SJSA1 (cell line): ENCODE measurements at places on chromosomes 12 and 14.

DNA sequence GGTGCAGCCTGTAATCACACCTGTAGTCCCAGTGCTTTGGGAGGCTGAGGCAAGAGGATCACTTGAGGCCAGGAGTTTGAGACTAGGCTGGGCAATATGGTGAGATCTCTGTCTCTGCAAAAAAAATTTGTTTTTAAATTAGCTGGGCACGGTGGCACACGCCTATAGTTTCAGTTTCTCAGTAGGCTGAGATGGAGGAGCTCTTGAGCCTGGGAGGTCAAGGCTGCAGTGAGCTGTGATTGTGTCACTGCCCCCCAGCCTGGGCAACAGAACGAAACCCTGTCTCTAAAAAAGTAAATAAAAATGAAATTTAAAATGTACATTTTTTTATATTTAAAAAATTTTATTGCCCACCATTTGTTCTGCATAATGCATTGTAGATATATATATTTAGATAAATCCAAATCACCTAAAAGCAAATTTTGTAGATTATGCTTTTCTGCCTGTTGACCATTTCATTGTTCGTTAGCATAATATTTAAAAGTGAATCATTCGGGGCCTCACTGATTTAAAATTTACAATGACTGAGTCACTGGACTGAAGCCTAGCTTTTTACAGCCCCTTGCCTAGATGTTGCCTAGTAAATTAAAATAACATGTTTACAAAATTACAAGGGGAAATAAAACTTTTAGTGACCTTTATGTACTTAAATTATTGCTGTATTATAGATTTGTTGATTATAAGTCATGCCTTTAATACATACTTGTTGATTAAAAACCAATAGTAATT is 87.9 kb downstream of the USP15 start:
- DNase-seq = peak; percentile 96

- DNase-seq = no peak
Measured at GRCh38 chr14:104777808-104778249, 17.7 kb downstream of the AKT1 start.

DNA sequence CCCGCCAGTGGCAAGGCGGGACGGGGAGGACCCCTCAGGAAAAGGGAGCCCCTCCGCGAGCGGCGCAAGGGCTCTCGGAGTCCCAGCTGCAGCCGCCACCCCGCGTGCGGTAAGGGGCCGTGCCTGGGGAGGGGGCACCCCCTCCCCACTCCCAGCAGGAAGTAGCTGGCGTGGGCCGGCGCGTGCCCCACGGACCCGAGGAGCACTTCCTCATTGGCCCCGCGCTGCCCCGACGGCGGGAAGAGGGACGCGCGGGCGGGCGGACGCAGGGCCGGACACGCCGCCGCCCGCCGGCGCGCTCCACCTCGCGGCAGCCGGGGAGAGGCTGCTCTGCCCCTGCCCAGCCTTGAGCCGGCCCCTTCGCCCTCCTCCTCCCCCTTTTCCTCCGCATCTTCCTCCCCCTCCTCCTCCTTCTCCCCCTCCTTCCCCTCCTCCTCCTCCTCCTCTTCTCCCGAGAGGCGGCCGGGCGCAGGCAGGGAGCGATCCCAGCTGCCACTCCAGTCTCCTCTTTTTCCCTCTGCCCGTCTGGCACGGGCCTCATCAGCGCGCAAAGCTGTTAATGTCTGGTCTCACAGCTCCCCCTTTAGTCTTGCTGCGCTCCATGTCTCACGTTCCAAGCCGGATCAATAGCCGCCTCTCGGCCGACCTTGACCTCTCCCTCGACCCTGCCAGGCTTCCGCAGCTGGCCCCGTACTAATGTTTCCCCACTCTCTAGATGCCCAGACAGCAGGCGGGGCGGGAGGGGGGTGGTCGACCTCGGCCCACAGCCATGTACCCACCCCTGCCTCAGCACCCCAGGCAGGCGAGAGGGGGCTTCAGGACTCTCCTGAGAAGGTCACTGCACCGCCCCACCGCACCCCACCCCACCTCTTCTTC is 2.6 kb upstream of the BCL11B start:
- DNase-seq = peak; percentile 56

DNA sequence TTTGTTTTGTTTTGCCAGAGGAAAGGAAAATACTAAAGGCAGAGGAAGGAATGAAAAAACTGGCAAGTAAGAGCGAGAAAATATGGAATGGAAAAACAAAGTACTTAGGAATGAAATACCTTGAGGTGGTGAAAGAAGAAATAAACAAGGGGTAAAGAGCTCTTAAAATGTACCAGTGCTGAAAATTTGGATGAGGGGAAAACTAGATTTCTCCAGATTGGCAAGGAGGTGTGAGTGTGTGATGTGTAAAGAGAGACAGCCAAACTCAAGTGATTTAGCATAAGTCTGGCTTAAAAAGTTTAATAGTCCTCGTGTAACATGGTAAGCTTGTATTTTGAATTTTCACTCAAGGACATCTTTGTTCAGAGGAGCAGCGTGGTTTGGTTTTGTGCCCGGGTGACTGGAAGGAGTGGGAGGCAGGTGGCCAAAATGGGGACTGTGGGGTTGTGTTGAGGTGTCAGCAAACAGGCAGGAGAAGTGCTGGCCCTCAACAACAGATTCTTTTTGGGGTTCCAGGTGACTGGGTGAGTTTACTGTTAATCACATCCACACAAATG is 102.7 kb downstream of the DACT1 start:
- no peak for DNase-seq

DNA sequence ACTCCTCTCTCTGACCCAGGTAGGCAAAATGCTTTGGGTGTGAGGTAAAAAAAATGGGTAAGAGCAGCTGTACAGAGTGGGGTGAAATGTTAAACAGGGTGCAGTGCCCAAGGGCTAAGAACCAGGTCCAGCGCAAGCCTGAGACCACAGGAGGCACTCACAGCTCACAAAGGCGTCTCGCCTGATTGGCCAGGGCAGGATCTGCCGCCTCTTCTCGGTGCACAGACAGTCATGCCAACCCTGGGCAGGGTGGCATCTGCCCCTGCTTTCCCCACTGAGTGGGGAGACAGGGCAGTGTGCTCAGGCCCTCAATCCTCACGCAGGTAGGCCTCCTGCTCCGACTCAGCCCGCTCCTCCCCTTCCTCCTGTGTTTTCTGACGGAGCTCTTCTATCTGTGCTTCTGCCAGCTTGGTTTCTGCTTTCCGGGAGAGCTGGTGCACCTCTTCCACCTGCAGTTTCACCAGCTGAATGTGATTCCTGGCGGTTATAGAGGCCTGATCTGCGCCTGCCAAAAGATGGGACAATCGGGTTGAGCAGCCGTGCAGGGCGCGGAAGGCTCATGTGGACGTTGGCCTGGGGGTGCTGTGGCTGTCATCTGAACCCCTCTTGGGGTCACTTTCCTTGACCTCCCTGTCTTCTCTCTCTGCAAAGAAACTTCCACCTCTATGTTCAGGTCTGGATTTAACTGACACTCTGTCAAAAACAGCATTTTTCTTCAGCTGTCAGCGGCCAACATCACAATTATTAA is 4.7 kb downstream of the B3GNT4 start:
- no peak for DNase-seq

- DNase-seq = no peak
Measured at GRCh38 chr12:98893126-98893674, 248.1 kb downstream of the APAF1 start.

DNA sequence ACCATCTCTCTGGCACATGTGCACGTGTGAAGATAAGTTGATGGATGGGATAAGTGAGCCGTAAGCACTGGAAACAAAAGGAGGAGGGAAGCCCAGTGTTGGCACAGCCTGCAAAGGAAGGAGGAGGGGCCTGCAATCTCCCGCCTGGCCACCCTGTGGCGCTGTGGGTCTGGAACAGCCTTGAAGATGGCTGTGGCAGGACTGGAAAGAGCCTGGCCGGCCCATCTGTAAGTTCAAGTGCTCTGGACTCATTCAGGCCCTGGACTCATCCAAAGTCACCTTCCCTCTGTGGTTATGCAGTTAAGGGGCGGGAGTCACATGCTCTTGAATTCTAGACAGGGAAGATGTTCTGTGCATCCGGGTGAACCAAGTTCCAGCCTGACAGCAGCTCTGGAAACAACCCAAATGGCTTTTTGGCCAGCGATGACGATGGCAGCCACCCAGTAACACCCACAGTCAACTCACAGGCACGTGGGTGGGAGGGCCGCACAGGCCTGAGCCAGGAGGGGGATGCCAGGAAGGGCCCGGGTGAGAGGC is 50.4 kb downstream of the CHGA start:
- DNase-seq = peak; percentile 46

DNA sequence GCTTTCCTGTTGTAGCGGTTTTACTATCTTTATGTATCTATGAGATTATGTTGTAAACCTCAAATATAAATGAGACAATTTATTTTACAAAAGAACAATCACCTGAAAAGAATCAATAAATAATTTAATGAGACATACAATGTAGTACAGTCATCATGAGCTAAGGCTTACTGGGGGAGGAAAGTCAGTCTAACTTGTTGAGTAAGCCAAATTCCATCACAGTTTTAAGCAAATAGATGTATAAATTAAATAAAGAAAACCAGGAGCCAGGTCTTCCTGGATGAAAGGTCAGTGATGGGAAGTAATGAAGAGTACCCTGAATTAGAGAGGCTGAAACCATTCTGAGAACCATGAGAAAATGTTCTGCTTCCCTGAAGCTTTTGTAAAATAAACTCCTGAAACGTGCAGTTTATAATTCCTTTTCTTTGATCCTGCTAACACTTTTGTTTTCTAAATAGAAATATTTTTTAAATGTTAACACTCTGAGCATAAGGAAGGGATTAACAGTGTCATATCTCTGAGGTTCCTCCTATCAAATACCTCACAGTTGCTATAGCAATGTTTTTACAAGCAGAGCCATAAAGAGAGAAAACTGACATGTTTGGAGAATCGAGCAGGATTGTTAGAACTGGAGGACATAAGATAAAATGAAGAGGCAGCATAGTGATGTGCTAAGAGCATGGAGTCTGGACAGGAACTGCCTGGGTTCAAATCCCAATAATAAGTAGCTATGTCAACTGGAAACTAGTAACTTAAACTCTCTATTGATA is 444.9 kb upstream of the FOXG1 start:
- no peak for DNase-seq

DNA sequence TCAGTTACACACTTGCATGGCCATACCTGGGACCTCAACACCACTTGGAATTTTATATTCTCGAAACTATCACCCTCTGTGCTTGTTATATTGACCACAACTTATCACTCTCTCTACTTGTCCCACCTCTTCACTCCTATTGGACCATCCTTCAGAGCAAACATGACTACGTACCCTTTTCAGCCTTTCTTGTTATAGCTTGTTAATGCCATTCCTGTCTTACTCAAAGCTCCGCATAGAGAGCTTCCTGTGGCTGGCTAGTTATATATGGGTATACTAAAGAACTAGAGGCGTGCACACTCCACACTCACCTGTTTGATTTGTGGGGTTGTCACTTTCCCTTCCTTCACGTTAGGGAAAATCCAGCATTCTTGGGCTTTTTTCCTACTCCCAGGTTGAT is 26.3 kb upstream of the FRS2 start:
- no peak for DNase-seq

- DNase-seq = no peak
Measured at GRCh38 chr14:77083082-77083481, 15.0 kb upstream of the CIPC start.
